Chondrocyte (in vitro differentiated cells): ENCODE measurements at places on chromosomes 3 and 15. TPM values are rescaled to one million over a fixed set of nuclear protein-coding genes. Genes with fewer than 3 reads are reported as not detected.

GRCh38 chr3:75332794-75333193, 331.3 kb upstream of the FRG2C start:
- DNase-seq, result no peak

- DNase-seq, result no peak
Observed at GRCh38 chr15:62515696-62516395, 350.8 kb upstream of the C2CD4B start.

- DNase-seq, result peak; percentile 64
Observed at GRCh38 chr3:13569201-13569600, 20.3 kb downstream of the FBLN2 start.

DNA sequence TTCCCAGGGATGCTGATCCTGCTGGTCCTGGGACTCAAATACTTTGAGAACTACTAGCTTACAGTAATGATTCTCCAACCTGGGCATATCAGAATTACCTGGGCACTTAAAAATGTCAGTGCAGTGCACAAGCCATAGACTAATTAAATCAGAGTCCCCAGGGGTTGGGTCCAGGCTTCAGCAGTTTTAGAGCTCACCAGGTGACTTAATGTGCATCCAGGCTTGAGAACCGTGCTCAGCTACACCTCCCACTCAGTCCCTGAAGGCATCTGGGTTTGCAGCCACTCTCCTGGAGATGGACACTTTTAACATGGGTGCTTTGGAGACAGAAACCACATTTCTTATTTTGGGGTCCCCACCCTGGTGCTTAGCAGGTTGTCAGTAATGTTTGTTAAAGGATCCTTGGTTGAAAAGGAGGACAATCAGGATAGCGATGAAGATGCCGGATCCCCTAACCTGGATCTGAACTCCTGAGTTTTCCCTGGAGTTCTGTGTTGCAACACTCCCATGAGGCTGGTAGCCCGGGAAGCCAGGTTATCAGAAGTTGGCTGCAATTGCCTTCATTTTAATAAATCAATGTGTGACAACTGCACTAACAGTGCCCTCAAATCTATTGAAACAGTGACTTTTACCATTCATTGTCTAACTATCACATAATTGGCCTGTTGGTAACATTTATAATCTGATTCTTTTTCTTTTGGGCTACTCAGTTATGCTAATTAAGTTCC, 48.1 kb downstream of the BFSP2 start:
- DNase-seq, result no peak

The GNB5 gene
- 25.7 to 28.9 TPM (median 26.9 TPM) in 3 replicates for total RNA-seq
